Neural crest cell (in vitro differentiated cells): ENCODE measurements at places on chromosomes 1 and 21. TPM values are rescaled to one million over a fixed set of nuclear protein-coding genes. Genes with fewer than 3 reads are reported as not detected.

- H3K4me1 ChIP-seq: peaks cover 13% of the 10 kb centered on the region
- H3K4me3 ChIP-seq: no peak overlapping the region
- no peaks in the 10 kb centered on the region for H3K27me3 ChIP-seq
- no peak for DNase-seq
These were observed 322.9 kb downstream of the BARHL2 start for GRCh38 chr1:90394247-90394646.

DNA sequence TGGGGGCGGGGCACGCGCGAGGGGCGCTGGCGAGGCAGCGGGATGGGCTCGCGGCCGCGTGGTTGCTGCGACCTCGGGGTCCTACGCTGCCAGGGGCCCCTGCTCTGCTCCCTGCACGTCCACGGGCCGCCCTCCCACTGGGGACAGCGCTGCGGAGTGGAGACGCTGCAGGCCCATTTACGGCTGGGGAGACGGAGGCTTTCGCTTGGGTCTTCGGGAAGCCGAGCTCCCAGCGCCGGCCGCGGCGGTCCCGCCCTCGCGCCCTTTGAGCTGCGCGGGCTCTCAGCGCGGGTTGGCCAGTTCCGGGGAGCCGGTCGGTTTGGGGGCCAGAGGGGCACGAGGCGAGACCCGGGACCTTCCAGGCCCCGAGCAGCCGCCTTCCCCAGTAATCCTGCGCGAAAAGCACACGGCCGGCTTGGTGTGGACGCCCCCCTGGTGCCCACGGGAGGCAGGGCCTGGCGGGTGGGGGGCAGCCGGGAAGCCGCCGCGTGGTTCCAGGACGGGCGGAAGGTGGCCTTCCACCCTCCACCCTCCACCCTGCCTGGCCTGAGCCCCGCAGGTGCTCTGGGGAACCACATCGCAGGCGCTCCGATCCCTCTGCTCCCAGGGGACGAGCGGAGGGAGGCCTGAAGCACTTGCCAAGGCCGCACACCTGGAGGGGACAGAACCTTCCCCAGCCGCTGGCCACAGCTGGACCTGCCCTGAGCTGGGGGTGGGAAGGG is 570 bp upstream of the PEX10 start:
- H3K36me3 ChIP-seq: no peaks in the 10 kb centered on the region
- peaks cover 9% of the 10 kb centered on the region for H3K4me1 ChIP-seq
- DNase-seq: no peak
- peak overlapping the region; percentile 56 for H3K4me3 ChIP-seq
- H3K27ac ChIP-seq: no peak overlapping the region
- H3K27me3 ChIP-seq: peaks cover 12% of the 10 kb centered on the region

DNA sequence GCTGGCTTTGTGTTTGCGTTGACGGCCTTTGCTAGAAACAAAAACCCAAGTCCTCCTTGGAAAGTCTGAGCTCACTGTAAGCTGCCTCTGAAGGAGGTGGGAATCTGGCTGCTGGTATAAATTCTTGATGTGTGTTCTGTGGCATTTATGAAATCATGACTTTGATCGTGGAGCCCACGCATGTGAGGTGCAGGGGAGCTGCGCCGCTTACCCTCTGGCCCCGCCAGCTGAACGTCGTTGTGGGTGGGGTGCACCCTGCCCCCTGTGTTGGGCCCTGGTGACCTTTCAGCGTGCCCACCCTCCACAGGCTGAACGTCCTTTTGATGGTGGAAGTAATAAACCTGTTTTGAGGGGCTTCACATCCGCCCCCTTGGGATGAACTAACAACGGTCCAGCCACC is 21.2 kb upstream of the DIP2A start:
- peaks cover 14% of the 10 kb centered on the region for H3K36me3 ChIP-seq
- peak overlapping the region; percentile 96 for H3K27ac ChIP-seq
- no peak for DNase-seq
- H3K4me3 ChIP-seq: no peak overlapping the region

DNA sequence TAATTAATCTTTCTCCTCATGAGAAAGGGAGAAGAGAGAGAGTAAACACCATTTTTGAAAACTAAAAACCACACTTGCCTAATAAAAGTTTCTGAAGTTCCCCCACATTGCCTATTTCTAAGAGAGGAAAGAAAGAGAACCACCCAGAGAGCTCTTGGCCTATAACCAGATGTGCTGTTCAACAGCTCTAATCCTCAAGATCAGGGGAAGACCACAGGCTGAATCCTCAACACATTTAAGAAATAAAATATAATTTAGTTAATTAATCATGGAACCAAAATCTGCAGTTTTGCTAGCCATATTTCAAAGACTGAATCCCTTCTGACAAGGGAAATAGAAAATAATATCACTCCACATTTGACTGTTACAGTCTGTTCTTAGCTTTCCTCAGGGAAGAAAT is 11.9 kb downstream of the PRRX1 start:
- H3K4me1 ChIP-seq: peaks cover 5% of the 10 kb centered on the region
- H3K4me3 ChIP-seq: no peak overlapping the region
- peaks cover 60% of the 10 kb centered on the region for H3K27me3 ChIP-seq
- H3K27ac ChIP-seq: no peak overlapping the region

DNA sequence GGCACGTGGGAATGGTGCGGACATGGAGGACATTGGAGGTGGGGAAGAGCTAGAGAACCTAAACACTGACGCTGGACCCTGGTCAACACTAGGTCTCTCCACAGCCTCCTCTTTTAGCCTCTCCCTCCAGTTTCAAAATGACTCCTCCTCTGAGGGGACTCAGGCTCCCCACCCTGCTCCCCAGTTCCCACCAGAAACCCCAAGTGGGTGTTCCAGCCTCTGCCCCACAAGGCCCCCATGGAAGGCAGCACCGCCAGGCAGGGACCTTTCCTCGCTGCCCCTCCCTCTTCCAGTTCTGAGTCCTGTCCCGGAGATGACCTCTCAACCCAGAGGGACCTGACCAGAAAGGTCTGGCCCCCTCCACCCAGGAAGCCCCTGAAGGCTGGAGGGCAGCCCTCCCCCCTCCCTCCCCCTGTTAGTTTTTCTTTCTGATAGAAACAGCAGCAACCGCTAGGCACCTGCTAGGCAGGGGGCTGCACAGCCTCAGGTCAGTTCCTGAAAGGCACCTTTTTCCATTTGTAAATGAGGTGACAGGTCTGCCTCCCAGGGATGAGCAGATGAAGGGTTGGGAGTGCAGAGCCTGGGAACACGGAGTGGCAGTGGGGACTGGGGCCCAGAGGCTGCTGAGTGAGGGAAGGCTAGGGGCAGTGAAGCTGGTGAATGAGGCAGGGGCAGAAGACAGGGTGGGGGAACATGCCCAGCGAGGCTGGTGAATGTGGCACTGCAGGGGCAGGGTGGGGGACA is 9.3 kb upstream of the ITGB2 start:
- H3K4me3 ChIP-seq: no peak overlapping the region
- H3K27ac ChIP-seq: no peak overlapping the region
- H3K4me1 ChIP-seq: peaks cover 36% of the 10 kb centered on the region

DNA sequence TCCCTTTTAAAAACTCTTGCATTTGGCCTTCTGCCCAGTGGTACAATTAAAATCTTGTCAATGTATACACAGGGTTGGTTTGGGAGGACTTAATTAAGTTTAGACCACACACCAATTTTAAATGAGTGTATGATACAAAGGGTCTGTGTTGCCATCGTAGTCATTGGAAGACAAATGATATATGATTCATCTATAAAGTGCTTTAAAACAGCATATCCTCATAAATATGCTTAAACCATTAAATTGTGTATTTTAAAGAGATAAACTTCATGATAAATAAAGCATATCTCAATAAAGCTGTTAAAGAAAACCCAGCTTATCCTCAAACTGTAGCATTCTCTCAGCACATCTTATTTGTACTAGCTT is 69.5 kb downstream of the LUZP1 start:
- peaks cover 34% of the 10 kb centered on the region for H3K4me1 ChIP-seq
- no peaks in the 10 kb centered on the region for H3K36me3 ChIP-seq
- no peaks in the 10 kb centered on the region for H3K27me3 ChIP-seq
- DNase-seq: no peak
- H3K4me3 ChIP-seq: no peak overlapping the region

DNA sequence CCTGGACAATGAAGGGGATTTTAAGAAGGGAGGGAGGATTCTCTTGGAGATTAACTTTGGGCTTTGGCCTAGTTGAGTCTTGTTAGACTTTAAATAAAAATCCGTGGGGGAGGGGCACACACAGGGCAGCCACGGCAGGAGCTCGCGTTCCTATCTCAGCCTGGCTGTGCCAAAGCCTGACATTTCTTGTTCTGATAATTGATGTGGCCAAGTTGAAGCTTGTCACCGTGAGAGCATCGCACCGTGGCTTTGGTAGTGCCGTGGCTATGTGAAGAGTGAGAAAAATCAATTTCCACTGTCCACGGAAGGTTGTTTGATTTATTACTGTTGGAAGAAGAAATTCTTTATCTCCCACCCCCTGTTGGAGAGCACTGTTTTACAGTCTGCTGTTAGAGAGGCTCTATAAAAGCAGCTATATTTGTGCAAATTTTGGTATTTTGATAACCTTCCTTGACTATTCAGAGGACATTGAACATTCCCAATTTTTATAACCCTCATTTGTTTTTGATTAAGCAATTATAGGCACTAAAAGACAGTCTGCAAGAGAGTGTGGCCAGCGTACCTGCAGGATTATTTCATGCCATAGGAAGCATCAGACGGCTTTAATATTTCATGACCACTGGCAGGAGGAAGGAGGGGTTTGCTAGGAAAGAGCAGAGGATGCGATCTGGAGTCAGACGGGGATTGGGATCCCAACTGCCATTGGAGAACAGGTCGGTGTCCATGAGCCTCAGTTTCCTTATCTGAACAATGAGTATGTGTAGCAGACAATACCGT is 160.7 kb downstream of the KAZN start:
- no peak for DNase-seq
- H3K4me1 ChIP-seq: peaks cover 37% of the 10 kb centered on the region
- H3K36me3 ChIP-seq: no peaks in the 10 kb centered on the region
- no peak overlapping the region for H3K27ac ChIP-seq
- H3K4me3 ChIP-seq: no peak overlapping the region

DNA sequence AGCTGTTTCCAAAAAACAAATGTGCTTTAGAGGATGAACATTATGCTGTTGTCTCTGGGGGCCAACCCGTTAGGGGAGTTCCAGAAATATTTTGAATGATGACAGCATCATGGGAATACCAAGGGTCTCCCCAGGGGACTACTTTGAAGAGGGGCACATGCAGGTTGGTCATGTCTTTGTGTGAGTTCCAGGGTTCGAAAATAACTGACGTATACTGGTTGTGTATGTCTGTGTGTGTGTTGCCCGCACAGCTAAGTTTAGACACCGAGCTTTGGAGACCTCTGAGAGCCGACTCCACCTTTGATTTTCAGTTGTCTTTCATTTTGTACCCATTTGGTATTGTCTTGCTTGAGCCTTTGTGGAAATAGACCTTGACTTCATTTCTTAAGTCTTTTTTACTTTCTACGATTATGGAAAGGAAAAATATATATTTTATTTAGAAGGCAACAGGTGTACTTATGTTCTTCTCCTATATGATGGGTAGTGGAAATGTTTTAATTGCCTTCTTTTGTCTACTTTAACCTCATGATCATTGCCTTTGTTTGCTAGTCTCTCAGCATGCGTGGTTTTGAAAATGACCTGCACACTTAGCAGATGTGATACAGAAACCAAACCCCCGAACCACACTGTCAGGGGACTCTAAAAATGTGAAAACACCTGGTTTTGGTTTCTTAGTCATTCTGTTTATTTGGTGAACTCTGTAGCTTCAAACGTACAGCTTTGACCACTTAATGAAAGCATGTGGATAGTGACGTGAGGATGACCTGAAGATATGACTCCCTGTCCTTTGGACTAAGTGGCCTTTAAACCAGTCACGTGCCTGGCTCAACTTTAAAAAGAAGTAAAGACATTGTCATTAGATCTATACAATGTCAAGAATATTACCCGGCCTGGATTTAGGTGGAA is 56.5 kb downstream of the GALNT2 start:
- H3K4me1 ChIP-seq: peaks cover 54% of the 10 kb centered on the region
- peaks cover 5% of the 10 kb centered on the region for H3K36me3 ChIP-seq
- H3K4me3 ChIP-seq: no peak overlapping the region

DNA sequence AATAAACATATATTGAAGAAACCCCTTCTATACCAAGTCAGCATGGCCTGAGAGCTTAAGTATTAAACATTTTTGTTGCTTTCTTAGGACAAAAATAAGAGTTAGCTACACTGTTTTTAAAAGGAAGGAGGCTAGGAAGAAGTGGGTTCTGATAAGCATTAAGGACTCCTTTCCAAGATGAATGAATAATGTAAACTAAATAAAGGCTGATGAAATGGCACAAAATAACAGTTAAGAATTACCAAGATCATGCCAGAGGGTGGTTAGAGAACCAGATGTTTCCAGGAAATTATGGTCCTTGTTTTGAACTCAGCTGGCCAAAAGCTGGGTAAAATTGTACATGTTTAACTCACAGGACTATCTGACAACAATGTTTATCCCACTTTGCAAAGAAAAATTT is 114.1 kb upstream of the ETS2 start:
- DNase-seq: no peak
- peaks cover 4% of the 10 kb centered on the region for H3K4me1 ChIP-seq
- H3K4me3 ChIP-seq: no peak overlapping the region
- H3K36me3 ChIP-seq: peaks cover 6% of the 10 kb centered on the region

GRCh38 chr1:30783256-30783915 is 25.8 kb upstream of the LAPTM5 start:
- H3K4me1 ChIP-seq: peaks cover 70% of the 10 kb centered on the region
- no peaks in the 10 kb centered on the region for H3K36me3 ChIP-seq
- no peaks in the 10 kb centered on the region for H3K27me3 ChIP-seq

DNA sequence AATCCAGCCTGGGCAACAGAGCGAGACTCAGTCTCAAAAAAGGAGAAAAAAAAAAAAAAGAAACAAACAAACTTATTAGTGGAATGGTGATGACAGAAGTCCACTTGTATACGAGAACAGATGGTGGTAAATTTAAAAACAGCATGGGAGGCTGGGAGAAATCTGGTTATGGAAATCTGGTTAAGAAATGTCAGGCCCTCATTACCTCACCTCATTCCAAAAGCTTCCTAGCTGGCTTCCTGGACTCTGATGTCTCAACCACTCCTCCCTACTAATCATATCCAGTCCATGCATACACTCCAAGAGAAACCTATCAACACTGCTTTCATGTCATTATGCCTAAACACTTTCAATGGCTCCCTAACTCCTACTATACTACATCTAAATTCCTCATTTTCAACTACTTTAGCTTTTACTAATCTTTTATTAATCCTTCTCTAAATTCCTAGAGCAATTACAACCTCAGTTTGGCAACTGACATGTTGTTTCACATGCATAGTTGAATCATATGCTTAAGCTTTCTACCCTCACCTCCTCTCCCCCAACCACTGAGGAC is 52.9 kb downstream of the FOXJ3 start:
- H3K4me3 ChIP-seq: no peak overlapping the region
- DNase-seq: no peak
- H3K27ac ChIP-seq: no peak overlapping the region
- peaks cover 14% of the 10 kb centered on the region for H3K4me1 ChIP-seq
- no peaks in the 10 kb centered on the region for H3K27me3 ChIP-seq

Gene SYNC
- 0.12 TPM in 1 of 2 replicates, not detected in the other for total RNA-seq

Gene EPHA10
- total RNA-seq: 0.63 and 0.77 TPM in 2 replicates

Gene BGLAP
- 2.5 and 3.0 TPM in 2 replicates for total RNA-seq

Gene OR2L3
- not detected in 2 replicates for total RNA-seq

Gene ANKRD45
- total RNA-seq: 2.7 and 3.2 TPM in 2 replicates

Gene B3GALT2
- total RNA-seq: 0.66 and 0.84 TPM in 2 replicates

Gene LCE3D
- not detected in 2 replicates for total RNA-seq

Gene SGIP1
- 5.3 and 5.9 TPM in 2 replicates for total RNA-seq

Gene C1orf21
- total RNA-seq: 29.8 and 32.5 TPM in 2 replicates
